ENCODE measurements at places on chromosomes 4 and X.

DNA sequence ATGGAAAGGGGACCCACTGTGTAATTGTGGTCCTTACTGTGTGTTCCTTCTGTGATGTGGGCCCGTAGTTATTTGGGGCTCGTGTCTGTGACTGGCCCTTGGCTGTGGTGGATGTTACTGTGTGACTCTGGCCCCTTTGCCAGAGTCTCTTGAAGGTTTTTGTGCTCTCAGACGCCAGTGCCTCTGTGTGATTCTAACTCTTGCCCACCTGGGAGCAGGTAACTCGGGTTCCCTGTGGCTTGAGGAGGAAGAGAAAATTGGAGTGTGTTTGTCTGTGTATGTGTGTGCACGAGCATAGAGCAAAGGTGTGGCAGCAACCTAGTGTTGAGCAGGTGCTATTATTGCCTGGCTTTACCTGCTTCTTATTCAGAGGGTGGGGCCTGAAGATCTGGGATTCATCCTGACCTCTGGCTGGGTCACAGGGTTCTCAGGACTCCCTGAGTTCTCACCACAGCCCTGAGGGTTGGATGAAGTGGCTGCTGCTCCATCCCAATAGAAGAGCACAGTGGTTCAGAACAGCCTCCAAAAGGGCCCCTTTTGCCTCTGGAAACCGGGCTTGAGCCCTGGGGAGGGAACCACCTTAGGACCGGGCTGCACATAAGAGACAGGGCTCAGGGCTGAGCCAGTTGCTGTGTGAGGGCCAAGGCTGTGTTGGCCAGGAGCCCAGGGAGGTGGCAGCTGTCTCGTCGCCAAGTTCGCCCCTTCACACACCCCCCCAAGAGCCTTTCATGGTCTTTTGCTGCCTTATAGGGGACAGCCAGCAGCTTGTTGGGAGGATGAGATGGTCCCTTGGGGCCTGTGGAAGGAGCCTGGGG lies 1.3 kb downstream of the RBM10 start:
- DNase-seq: peak; percentile 45

DNA sequence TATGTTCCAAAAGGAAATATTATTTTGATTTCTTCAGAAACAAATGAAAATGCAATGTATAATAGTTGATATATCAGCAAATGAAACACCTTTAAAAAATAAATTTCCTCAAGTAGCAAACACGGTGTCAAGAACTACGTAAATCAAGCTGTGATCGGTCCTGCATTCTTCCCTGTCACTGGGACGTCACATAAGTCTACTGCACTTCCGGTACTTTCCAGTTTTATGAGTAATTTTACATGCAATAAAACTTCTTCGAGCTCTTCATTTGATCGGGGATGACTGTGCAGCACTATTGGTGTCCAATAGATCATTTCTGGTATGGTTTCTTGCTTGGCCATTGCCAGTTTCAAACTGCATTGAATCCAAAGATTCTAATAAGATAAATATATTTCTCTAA lies 114.0 kb upstream of the VEGFC start:
- no peak for DNase-seq

GRCh38 chrX:64580035-64580434 lies 184.8 kb upstream of the MTMR8 start:
- DNase-seq: peak; percentile 1

GRCh38 chr4:107115185-107115847 lies 79.2 kb upstream of the DKK2 start:
- no peak for DNase-seq

DNA sequence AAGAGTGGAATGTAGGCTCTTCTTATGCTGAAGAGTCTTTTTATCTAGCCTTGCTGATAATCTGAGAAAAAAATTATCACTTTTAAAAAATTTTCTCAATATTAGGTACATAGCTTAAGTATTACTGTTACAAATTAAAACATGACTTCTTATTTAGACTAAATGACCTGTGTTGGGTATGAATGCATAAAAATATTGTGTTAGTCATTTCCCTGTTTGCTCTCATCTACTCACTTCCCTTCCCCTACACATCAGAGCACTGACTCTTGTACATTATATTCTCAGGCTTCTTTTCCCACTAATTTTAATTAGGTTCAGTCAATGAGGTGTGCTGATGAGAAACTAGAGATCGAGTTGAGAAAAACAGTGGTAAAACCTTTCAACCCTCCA lies 881.0 kb downstream of the PCDH18 start:
- DNase-seq: no peak

DNA sequence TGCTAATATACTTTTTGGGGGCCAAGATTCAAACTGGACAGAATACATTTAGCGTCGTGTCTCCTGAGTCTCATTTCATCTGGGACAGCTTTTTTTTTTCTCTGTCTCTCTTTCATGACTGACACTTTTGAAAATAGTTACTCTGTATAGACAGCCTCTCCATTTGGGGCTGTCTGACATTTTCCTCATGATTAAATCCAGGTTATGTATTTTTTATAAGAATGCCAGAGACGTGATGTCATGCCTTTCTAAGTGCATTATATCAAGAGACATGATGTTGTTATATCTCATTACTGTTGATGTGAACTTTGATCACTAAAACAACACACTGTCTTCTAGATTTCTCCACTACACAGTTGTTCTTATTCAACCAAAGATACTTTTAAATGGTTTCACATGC lies 199.0 kb downstream of the BANK1 start:
- no peak for DNase-seq

DNA sequence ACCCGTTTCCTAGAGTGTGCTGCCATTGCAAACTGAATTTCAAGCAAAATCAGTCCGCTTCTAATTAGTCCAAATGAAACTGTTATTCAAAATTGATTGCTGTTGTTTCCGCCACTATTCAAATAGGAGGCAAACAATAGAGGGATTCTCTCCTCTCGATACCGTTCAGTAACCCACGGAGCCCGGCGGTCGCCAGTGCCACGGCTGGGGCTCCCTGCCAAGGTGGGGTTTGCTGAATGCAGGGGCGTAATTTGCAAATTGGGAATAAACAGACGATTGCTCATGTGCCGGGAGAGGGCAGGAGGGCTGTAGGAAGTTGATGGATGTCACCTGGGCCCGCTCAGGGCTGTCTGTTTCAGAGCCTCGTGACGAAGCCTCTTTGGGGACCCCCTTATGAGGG lies 8.8 kb downstream of the ADRA2C start:
- DNase-seq: no peak

DNA sequence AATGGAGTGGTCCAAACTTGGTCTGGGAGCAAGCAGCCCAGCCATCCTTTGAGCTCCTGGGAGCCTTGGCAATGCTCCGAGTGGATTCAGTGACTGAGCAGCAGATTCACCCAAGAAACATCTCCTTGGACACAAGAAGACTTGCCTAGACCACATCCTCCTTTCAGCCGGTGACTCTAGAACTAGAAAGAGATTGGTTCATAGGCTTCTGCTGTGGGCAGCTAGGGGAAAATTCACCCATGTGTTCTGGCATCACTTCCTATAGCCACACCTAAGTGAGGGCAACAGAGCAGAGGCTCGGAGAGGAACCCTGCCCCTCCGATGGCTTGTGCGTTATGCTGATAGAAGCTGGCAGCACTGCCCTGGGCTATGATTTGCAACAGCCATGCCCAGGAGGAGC lies 16.0 kb downstream of the ZNF275 start:
- DNase-seq: no peak

- DNase-seq: no peak
Measured at GRCh38 chr4:236028-236427, 69.2 kb downstream of the ZNF732 start.

DNA sequence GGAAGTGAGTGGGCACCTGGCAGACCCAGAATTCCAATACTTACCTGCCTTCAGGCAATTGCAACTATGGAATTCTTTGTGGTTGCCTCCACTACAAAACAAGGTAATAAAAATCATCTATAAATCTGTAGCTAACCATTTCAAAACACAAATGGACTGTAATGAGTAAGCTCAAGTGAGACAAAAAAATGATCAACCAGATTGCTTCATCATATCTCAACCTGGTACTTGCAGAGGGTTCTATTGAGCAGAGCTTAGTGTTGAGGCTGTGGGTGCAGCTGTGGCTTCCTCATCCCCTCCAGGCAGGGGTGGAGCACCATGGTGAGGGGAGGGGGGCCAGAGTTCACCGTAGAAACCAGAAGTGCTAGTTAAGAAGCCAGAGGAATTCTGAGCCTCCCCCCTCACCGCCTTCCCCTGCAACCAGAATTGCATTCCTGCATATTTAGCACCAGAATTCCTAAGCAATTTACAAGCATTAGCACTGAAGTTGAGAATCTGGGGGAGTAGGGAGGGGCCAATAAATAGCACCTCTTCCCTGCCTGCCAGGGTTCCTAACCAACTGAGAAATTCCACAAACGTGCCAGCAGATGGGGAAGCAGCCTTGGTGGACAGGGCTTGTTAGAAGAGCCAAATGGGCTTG lies 11.5 kb downstream of the CTAG1A start:
- DNase-seq: peak; percentile 4

GRCh38 chr4:112884406-112884805 lies 165.0 kb upstream of the ANK2 start:
- peak; percentile 72 for DNase-seq

DNA sequence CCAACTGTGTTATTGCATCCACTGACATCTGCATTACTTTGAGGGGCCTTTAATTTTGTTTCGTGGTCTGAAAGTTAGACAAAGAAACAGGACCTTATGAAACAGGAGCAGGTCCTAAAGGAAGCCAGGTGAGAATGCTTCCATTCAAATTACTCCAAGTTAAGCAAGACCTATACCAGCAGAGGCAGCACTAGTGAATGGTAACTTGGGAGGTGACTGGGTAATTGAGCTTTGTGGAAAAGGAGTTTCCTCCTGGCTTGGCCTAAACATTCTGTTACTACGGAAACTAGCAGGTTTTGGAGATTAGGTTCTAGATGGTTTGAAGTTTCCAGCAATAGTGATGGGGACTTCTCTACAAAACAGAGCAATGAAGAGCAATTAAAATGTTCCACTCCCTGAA lies 173.5 kb downstream of the NKX6-1 start:
- no peak for DNase-seq

- no peak for DNase-seq
Measured at GRCh38 chr4:123569541-123569940, 172.9 kb downstream of the SPRY1 start.

GRCh38 chrX:103417933-103418332 lies 41.6 kb downstream of the BEX3 start:
- no peak for DNase-seq

GRCh38 chr4:23993373-23993772 lies 103.5 kb upstream of the PPARGC1A start:
- no peak for DNase-seq

All from tongue (tissue), 3 donors.